Naive thymus-derived CD8-positive, alpha-beta T cell (primary cell): ENCODE measurements at places on chromosomes 16 and 17. TPM values are rescaled to one million over a fixed set of nuclear protein-coding genes. Genes with fewer than 3 reads are reported as not detected.

The TP53TG3F gene
- not detected for total RNA-seq

The HSPB9 gene
- total RNA-seq, result not detected

The PDILT gene
- total RNA-seq, result not detected

The CDRT4 gene
- 10.6 TPM for total RNA-seq
